ENCODE measurements at places on chromosomes 12 and 14. TPM values are rescaled to one million over a fixed set of nuclear protein-coding genes. Genes with fewer than 3 reads are reported as not detected.

Gene PRR4
- total RNA-seq, result 3.3 TPM

Gene ACVRL1
- not detected for total RNA-seq

Gene PCBP2
- total RNA-seq, result 912 TPM

Gene RNU4-1
- total RNA-seq, result 3,323 TPM

Gene PLCZ1
- not detected for total RNA-seq

Gene YLPM1
- 94.8 TPM for total RNA-seq

Gene AKT1
- total RNA-seq, result 70.4 TPM

Gene RNASE2
- total RNA-seq, result not detected

Gene PRIMA1
- total RNA-seq, result not detected

Gene MYO1H
- not detected for total RNA-seq

Gene STAT2
- total RNA-seq, result 179 TPM

Gene FBXO33
- total RNA-seq, result 27.9 TPM

Data from naive thymus-derived CD4-positive, alpha-beta T cell (primary cell).